ENCODE measurements at places on chromosomes 1 and 21.

GRCh38 chr1:192577145-192578140 is 1.9 kb downstream of the RGS1 start:
- no peak for DNase-seq

DNA sequence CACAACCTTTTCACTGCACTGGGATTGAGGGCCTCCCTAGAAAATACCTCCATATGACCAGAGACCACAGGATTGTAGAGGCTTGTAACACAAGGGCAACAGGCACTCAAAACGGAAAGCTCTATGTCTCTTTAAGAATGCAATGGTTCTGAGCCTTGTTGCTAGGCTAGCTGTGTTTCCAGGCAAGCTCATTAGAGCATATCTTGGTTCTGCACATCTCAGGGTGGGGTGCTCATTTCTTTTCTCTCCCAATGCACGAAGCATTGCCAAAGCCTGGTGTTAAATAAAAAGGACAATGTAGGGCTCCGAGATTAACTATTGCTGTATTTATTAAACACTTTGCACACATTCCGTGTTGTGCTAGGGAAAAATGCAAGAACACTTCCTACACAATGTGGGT is 315.9 kb downstream of the PRDM2 start:
- no peak for DNase-seq

- no peak for DNase-seq
These were observed 98.9 kb downstream of the PGBD5 start for GRCh38 chr1:230326971-230327891.

- DNase-seq = no peak
These were observed 124.4 kb upstream of the IRF2BP2 start for GRCh38 chr1:234734412-234734835.

DNA sequence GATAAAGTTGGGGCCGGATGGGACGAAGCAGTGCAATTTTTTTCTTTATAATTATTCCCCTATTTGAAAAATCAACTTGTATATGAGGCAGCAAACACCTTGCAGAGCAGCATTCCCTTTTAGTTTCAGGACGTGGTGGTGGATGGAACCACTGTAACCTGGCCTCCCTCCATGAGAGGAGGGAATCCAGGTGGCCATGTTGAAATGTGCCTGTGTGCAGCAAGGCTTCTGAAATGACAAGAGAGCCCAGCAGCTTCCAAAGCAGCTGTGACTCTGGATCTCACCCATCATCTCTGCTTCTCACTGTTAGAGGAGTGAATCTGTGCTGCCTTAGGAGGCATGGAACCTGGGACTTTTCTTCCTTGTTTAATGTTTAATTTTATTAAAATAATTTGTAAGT is 42.3 kb downstream of the NFIA start:
- DNase-seq = no peak

DNA sequence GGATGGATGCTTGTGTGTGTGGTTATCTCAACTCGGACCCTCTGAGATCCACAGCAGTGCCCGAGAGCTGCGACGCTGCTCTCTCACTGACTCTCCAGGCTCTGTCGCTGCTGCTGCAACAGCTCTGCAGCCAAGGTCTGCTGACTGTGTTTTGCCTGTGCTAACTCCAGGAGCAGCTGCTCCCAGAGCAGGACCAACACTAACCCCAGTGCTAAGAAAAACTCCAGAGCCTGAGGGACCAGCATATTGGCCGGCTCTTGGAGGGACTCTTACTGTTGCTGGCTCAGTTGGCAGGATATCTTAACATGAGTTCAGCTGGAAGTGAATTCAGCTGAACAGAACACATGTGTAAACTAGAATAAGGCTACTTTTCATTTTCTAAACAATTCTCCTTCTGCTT is 4.4 kb downstream of the LCE2C start:
- DNase-seq = no peak

- DNase-seq = no peak
These were observed 25.5 kb upstream of the RBBP5 start for GRCh38 chr1:205147191-205147835.

- no peak for DNase-seq
These were observed 35.1 kb upstream of the DISC1 start for GRCh38 chr1:231591466-231591865.

DNA sequence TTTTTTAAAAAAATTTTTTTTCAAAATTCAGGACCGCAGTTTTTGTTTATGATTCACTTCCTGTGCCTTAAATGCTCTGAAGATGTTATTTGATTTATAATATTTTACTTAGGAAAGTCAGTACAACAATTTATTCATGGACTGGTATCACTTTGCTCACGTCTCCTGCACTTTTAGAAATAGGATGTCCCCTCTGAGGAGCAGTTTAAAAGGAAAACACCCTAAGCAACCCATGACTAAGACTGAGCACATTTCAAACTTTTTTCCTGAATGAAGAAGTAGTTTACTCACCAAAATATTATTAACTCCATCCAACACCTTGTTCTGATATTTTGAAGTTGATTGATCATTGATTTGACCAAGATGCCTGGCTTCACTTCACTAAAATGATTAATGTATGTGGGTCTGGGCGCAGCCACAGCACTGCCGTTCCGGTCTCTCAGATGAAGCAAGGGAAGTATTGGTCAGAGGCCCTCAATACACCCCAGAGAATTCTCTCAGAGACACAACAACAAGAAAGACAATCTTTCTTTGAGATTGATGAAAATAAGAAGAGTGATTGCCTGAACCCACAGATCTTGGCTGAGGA is 223.9 kb downstream of the TGFB2 start:
- DNase-seq = no peak
